ENCODE measurements at places on chromosomes 7 and 10. TPM values are rescaled to one million over a fixed set of nuclear protein-coding genes. Genes with fewer than 3 reads are reported as not detected.

The BUD31 gene
- 121 TPM for total RNA-seq

The EGR2 gene
- total RNA-seq, result 0.13 TPM

The WNT8B gene
- not detected for total RNA-seq

The GPRIN2 gene
- total RNA-seq, result 0.53 TPM

The EBF3 gene
- 0.26 TPM for total RNA-seq

The NRCAM gene
- 0.26 TPM for total RNA-seq

The MCM10 gene
- 0.38 TPM for total RNA-seq

The ZNF239 gene
- 2.6 TPM for total RNA-seq

The AGBL3 gene
- 1.8 TPM for total RNA-seq

The NSUN5 gene
- total RNA-seq, result 39.3 TPM

The DLX5 gene
- 0.13 TPM for total RNA-seq

The SMIM30 gene
- 55.4 TPM for total RNA-seq

The FGL2 gene
- total RNA-seq, result 0.53 TPM

The RADIL gene
- total RNA-seq, result under 0.01 TPM

The CNPY4 gene
- total RNA-seq, result 2.4 TPM

The KEL gene
- total RNA-seq, result not detected

The NPSR1 gene
- not detected for total RNA-seq

The GJD4 gene
- not detected for total RNA-seq

The ITGB1 gene
- total RNA-seq, result 1,469 TPM

The MSMB gene
- 16.4 TPM for total RNA-seq

The AS3MT gene
- total RNA-seq, result 2.1 TPM

The LRRC18 gene
- not detected for total RNA-seq

The NPFFR1 gene
- total RNA-seq, result not detected

The OR13A1 gene
- total RNA-seq, result not detected

The CYP26A1 gene
- total RNA-seq, result not detected

The GIMAP8 gene
- total RNA-seq, result under 0.01 TPM

The FAM24B gene
- total RNA-seq, result 7.9 TPM

The EIF3B gene
- 195 TPM for total RNA-seq

The GRM3 gene
- total RNA-seq, result not detected
